ENCODE measurements at places on chromosomes 12 and 14.

- no peak for DNase-seq
Measured at GRCh38 chr12:88951177-88951576, 370.9 kb upstream of the KITLG start.

DNA sequence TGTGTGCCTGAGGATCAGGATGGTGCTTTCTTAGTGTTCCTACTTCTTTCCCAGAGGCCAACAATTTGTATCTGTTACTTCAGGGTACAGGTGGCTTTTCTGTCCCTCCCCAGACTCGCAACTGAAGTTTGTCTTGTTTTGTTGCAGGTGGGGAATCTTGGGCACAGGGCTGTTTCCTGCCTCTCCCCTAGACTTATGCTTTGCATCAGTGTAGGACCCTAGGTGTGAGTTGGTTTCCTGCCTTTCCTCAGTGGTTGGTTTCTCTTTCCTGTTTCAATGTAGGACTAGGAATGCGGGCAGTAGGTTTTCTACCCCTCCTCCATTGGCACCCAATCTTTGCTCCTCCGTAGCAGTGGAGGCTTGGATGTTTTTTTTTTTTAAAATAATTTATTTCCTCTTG lies 87.0 kb downstream of the TRMT5 start:
- DNase-seq: no peak

DNA sequence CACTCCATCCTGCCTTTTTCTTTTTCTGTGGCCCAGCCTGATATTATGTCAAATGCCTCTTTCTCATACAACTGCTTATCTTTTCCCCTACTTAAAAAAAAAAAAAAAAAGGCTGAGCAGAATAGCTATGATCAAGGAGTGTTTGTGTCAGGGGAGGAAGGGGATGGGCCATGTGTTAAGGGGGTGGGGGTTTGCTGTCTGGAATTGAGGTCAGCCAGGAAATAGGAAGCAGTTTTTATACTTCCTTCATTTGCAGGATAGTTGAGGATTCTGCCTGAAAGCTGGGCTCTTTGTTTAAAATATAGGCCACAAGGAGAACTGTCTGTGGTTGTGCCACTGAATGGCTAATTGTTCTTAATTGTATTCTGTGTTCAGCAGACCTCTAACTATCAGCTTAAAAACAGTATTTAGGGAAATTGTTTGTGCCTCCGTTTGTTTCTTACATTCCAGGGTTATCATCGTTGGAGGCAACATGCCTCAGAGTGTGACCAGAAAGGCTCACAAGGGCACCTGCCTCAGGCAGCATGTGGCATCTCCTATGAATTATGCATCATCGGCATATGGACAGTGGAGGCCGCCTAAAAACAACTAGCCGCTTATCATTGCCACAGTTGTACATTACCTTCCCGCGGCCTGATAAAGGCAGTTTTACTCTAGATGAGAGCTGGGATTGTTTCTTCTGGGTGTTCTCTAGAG lies 96.0 kb downstream of the SRGAP1 start:
- DNase-seq: no peak

GRCh38 chr12:115324949-115325593 lies 641.1 kb upstream of the TBX3 start:
- no peak for DNase-seq

GRCh38 chr12:98519257-98519907 lies 4.0 kb downstream of the TMPO start:
- no peak for DNase-seq

- DNase-seq: no peak
Measured at GRCh38 chr12:121578230-121579189, 2.3 kb downstream of the KDM2B start.

DNA sequence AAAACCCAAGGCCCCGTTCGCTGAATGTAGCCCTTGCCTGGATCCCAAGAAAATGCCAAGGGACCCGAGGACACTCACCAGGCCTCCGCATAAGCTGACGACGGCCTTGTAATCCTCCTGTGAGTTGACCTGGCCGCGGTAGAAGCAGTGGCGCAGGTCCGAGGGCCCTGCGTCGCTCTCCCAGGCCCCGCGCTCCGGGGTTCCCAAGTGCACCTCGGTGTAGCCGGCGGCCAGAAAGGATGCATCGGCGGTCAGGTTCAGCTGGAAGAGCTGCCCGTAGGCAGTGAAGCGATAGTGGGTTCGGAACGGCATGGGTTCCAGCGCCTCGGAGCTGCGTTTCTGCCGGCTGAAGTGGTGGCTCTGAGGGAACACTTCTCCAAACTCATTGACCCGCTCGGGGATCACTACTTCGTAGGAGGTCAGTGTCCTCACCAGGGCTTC lies 1.2 kb downstream of the ADAMTS20 start:
- no peak for DNase-seq

DNA sequence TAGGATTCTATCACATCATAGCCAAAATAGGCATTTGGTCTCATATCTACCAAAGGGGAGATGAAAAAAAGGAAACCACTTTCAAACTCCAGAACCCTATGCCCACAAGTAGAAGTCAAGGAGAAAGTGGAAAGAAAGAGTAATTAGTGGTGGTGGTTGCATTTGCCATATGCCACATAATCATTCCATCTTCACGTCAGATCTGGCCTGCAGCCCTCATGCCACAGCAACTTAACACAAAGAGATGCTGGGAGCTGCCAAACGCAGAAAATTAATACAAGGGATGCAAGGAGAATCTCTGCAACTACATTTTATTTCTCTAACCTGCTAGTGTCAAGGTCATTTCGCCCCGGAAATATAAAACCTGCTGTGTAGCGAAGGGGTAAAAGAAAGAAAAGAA lies 148.6 kb upstream of the FOXN3 start:
- DNase-seq: no peak

DNA sequence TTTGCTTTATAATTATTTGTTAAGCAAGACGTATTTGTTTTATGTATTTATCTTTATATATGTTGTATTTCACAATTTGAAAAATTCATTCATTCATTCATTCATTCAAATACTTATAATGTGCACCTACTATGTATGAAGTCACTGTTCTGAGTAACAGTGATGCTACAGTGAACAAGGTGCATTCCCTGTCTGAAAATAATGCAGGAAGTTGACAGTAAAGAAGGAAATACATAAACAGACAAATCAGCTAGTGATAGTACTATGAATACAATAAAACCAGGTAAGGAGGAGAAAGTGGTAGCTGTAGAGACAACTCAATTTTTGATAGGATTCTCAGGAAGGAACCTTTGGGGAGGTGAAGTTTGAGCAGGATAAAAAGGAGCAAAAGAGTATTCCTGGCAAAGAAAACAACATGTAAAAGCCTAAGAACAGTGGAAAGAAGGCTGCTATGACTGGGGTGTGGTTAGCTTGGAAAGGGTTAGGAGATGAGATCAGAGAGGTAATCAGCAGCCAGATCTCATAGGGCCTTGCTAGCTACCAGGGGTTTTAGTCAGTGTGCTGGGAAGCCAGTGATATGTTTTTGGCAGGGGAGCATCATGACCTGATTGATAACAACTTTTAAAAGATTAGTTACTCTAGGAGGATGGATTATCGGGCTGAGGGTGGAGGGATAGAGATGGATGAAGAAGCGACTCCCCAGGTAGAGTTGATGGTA lies 17.4 kb downstream of the BICDL1 start:
- DNase-seq: peak; percentile 48

GRCh38 chr12:20946732-20947131 lies 136.2 kb downstream of the SLCO1B3 start:
- DNase-seq: no peak

DNA sequence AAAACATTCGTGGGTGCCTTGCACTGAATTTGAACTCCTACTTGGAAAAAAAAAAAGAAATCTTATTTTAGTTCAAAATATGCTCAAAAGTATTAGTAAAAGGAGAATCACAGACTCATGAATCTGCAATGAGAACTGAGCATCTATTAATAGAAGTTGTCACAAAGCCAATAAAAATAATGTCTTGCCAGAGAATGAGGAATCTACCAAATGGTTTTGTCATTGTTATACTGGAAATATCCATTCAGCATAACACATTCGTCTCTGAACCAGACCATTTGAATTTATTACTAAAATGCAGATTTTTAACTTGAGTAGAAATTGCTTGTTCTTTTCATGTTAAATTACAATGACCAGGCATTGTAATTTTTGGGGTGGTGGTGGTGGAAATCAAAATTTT lies 11.6 kb upstream of the PTPRB start:
- DNase-seq: no peak

- DNase-seq: no peak
Measured at GRCh38 chr14:84707830-84708229, 822.1 kb upstream of the FLRT2 start.

GRCh38 chr12:107109726-107110719 lies 16.7 kb upstream of the CRY1 start:
- no peak for DNase-seq

DNA sequence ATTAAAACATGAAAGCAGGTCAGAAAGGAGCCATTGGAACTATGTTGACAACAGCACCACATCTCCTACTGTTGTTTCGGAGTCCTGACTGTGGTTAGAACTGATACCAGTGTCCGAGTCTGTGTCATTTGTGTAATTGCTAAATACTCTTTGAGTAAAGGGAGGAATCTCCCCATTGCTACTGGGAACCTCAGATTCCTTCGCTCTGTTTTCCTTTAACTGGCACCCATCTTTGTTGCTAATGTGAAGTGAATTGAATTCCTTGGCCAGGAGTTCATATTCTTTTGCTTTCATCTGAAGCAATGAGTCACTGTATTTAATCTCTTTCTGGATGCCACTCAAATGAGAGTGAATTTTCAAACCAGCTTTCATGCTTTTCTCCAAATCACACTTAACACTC lies 31.5 kb downstream of the RASSF9 start:
- DNase-seq: no peak

GRCh38 chr12:101823891-101824290 lies 6.9 kb downstream of the GNPTAB start:
- peak; percentile 34 for DNase-seq

- no peak for DNase-seq
Measured at GRCh38 chr12:126157575-126157966, 1092.3 kb downstream of the AACS start.

DNA sequence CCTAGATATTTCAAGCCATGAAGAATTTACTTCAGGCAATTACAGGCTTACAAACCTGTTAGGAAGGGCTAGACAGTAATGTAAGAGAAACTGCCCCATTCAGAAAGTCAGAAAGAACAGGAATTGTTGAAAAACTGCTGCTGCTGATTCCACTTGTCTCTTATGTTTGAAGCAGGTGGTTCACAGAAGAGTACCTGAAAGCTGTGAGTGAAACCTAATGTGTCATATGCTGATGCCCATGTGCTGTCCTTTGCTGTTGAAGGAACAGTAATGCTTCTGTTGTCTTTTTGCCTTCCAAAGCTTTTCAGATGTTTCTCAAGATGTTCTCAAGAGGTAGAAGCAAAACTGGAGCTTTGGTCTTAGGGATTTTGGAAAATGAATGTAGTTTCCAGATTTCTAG lies 39.0 kb downstream of the MNAT1 start:
- DNase-seq: no peak

DNA sequence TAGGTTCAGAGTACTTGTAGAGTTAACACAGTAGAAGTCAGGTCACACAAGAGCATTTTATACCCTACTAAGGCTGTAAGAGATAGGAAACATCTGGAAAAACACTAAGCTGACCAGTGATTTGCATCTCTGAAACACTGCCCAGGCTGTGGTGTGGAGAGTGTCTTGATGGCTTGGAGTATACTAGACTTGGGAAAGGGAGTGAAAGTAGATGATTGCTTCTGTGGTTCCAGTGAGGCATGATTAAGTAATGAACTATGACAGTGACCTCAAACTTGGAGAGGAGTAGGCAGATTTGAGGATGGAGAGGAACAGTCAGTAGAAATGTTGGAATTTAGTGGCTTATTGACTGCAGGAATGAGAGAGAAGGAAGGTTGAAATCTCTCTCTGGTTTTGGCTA lies 201.2 kb downstream of the FLRT2 start:
- DNase-seq: no peak

- DNase-seq: no peak
Measured at GRCh38 chr14:58693048-58693447, 55.3 kb downstream of the DACT1 start.

DNA sequence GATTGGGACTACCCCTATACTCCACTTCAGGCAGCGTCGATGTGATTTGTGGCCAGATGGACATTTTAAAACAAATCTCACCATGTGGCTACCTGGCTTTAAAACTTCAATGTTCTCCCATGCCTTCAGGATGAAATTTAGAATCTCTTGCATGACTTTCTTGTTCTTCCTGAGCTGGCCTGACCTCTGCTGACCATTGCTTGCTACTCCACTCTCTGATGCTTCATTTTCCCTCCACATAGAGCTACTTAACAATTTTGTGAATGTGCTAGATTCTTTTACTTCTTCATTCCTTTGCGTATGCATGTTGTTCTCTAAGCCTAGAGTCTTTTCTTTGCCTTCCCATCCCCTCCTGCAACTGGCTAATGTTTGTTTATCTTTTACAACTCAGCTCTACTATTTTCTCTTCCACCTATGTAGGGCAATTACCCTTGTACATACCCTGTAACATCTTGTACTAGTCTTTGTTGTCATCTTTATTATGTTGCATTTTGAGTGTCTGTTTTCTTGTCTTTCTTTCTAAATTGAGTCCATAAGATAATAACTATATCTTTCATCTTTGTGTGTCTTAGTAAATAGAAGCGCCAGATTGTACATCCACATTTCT lies 41.2 kb downstream of the YLPM1 start:
- DNase-seq: no peak

DNA sequence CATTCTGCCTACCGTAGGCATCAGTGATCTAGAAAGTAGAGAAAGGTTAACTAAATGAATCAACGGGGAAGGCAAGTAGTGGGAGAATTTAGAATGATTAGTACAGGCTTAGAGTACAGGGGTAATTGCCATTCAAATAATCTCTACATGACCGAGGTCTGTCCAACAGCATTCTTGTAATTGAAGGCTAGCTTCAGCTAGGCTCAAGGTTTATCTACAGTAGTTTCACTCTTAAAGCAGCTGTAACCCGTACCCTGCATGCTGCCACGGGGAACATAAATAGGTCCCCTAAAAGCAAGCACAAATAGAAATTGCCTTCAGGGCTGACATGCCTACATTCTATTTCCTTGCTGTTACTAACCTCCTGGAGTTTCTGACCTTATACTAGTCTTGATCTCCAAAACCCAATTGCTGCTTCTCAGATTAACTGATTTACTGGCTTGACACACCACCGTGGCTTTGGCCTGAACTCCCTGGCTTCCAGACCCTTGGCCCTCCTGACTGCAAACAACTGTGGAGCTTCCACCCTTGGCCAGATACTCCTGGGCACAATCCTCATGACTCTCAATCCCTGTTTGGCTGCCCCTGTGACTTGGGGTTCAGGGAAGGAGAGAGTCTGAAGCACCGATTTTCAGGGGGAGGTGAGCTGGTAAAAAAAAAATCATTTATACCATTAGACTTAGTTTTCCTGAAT lies 242.1 kb upstream of the FOXN3 start:
- DNase-seq: no peak

DNA sequence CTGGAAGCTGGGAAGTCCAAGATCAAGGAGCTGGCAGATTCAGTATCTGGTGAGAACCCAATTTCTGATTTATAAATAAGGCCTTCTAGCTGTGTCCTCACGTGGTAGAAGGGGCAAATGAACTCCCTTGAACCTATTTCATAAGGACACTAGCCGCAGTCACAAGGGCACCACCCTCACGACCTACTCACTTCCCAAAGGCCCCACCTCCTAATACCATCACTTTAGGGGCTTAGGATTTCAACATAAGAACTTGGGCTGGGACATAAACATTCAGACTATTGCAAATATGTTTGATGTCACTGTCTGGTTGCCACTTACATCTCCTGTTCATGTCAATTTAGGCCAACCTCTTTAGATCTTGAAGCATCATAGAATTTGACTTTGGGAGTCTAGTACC lies 10.8 kb upstream of the CNIH1 start:
- DNase-seq: no peak

Data from stimulated activated CD4-positive, alpha-beta T cell treated with anti-CD3 and anti-CD28 coated beads, Interleukin-12 subunit alpha, Interleukin-12 subunit beta, amount 100 ng/mL, for 48 hours (primary cell).